Thoracic aorta (tissue), 2 donors: ENCODE measurements at places on chromosomes 7 and 10. TPM values are rescaled to one million over a fixed set of nuclear protein-coding genes. Genes with fewer than 3 reads are reported as not detected.

DNA sequence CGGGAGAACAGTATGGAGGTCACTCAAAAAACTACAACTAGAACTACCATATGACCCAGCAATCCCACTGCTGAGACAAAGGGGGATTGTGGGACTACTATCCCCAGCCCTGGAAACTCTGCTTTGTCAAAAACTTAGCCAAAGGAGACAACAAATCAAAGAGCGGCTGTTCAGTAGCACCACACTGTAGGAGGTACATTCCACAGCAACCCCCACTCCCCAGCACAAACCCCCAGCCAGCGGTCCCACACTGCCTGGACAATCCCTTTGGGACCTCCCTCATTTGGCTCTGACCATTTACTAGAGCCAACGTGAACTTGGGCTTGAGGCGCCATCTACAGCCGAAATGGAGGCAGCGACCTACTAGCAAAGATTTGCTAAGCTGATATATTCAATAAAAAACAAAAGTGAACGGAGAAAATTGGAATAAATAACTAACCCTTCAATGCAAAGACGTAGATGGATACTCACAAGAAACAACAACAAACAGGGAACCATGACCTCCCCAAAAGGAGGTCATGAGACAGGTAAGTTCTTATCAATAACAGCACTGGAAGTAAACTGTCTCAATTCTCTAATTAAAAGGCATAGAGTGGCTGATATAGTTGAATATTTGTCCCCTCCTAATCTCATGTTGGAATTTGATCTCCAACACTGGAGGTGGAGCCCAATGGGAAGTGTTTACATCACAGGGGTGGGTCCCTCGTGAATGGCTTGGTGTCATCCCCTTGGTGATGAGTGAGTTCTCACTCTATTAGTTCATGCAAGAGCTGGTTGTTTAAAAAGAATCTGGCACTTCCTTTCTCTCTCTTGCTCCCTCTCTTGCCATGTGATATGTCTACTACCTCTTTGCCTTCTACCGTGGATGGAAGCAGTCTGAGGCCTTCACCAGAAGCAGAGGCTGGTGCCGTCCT lies 119.0 kb upstream of the KCNMA1 start:
- H3K4me1 ChIP-seq: no peaks in the 10 kb centered on the region
- H3K4me3 ChIP-seq: no peak overlapping the region
- no peaks in the 10 kb centered on the region for H3K27me3 ChIP-seq

GRCh38 chr10:13686331-13686752 lies 99.6 kb downstream of the PRPF18 start:
- H3K27ac ChIP-seq: peak overlapping the region; percentile 64
- H3K4me3 ChIP-seq: no peak overlapping the region
- H3K36me3 ChIP-seq: no peaks in the 10 kb centered on the region
- H3K27me3 ChIP-seq: no peaks in the 10 kb centered on the region
- H3K4me1 ChIP-seq: peaks cover 30% of the 10 kb centered on the region
- no peak for DNase-seq

GRCh38 chr10:16297642-16298041 lies 139.2 kb upstream of the PTER start:
- no peaks in the 10 kb centered on the region for H3K36me3 ChIP-seq
- H3K27me3 ChIP-seq: no peaks in the 10 kb centered on the region
- no peak overlapping the region for H3K4me3 ChIP-seq
- no peak for DNase-seq
- no peaks in the 10 kb centered on the region for H3K4me1 ChIP-seq
- no peak overlapping the region for H3K27ac ChIP-seq

- H3K4me3 ChIP-seq: no peak overlapping the region
- H3K36me3 ChIP-seq: no peaks in the 10 kb centered on the region
- H3K27me3 ChIP-seq: no peaks in the 10 kb centered on the region
- H3K27ac ChIP-seq: peak overlapping the region; percentile 68
Observed at GRCh38 chr10:29141761-29142160, 147.1 kb upstream of the LYZL1 start.

GRCh38 chr10:84842593-84842992 lies 514.2 kb downstream of the CCSER2 start:
- no peak overlapping the region for H3K27ac ChIP-seq
- H3K4me1 ChIP-seq: no peaks in the 10 kb centered on the region
- no peak for DNase-seq
- H3K36me3 ChIP-seq: no peaks in the 10 kb centered on the region

DNA sequence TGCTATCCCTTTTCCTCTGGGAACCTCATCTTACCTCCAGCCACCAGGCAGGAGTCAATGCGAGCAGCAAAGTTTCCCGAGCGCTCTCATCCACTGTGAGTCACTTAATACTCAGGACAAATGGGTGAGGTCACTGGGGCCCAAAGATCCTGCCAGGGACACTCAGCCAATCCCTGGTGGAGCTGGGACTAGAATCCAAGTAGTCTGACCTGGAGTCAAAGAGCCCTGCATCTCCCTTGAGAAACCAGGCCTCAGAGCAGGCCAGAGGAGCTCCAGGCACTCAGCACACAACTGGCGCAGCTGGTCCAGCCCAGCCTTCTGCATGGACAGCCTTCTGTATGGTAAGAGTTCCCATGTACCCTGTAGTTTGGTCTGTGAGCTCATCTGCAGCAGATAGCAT lies 142.3 kb downstream of the MAPK8 start:
- H3K36me3 ChIP-seq: no peaks in the 10 kb centered on the region
- peaks cover 11% of the 10 kb centered on the region for H3K4me1 ChIP-seq
- no peak overlapping the region for H3K4me3 ChIP-seq
- DNase-seq: no peak
- H3K27ac ChIP-seq: no peak overlapping the region
- H3K27me3 ChIP-seq: no peaks in the 10 kb centered on the region

DNA sequence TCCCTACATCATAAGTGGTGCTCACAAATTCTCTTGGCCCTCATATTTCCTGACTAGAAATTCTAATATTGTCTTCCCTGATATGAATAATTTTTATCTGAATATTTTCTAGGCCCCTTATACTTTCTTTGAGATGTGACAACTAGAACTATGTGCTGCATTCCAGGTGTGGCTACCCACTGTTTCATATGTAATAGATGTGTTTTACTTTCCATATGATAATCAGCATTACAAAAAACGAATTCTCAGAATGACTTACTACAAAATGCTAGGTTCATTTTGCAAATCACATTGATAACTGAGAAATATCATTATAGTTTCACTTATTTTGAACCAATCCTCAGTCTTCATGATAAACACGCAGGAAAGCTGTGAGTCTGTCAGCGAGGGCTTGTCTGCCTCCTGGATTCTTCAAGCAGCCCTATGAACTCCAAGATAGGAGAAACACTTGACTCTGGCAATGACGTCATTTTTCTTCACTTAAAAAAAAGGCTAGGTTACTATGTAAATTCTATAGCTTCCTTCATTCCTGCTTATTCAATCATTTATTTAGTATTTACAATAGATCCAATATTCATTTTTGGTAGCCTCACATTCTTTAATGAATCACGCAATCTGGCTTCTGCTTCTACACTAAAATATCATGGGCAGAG lies 4.6 kb downstream of the WEE2 start:
- no peak overlapping the region for H3K4me3 ChIP-seq
- no peak overlapping the region for H3K27ac ChIP-seq
- DNase-seq: no peak

DNA sequence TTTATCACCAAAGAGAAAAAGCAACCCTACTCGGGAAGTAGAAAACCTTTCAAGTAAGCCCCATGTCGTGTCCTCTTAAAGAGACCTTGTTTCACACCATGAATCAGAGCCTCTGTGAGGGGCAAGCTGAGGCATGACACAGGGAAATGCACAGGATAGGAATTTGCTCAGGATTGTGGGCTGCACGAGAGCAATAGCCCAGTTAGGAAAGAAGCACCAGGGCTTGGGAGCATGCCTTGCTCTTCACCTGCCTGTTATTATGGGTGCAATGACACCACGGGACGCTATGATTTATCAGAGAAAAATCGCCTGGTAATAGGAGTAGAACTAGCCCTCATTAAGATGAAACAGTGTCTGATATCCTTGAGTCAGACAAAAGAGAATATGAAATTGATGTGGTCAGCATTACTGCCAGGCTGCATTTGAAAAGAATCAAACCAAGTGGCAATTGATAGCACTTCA lies 562.9 kb upstream of the NRP1 start:
- no peaks in the 10 kb centered on the region for H3K27me3 ChIP-seq
- no peaks in the 10 kb centered on the region for H3K36me3 ChIP-seq
- no peak overlapping the region for H3K27ac ChIP-seq
- peaks cover 16% of the 10 kb centered on the region for H3K4me1 ChIP-seq

DNA sequence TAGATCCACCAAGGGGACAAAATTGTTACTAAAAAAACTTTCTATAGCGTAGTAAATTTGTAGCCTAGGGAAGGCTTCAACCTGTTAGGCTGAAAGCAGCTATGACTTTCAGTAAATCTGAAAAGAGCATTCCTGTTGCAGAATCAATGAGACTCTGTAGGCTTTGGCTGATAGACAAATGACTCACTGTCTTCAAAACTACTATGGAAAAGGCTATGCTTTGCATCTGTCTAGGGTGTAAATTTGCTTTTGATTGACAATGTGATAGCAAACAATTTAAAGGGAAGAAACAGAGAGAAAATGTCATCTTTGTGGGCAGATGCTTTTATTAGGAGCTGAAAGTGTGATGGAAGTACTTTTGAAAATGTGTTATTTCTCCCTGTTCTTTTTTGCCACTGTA lies 60.6 kb downstream of the ARL5B start:
- no peaks in the 10 kb centered on the region for H3K4me1 ChIP-seq
- no peak overlapping the region for H3K27ac ChIP-seq
- no peaks in the 10 kb centered on the region for H3K36me3 ChIP-seq
- H3K27me3 ChIP-seq: no peaks in the 10 kb centered on the region
- no peak for DNase-seq
- H3K4me3 ChIP-seq: no peak overlapping the region

GRCh38 chr10:43218206-43218950 lies 48.5 kb downstream of the RASGEF1A start:
- no peak overlapping the region for H3K4me3 ChIP-seq
- H3K27me3 ChIP-seq: no peaks in the 10 kb centered on the region
- no peak overlapping the region for H3K27ac ChIP-seq
- H3K36me3 ChIP-seq: no peaks in the 10 kb centered on the region
- no peak for DNase-seq
- no peaks in the 10 kb centered on the region for H3K4me1 ChIP-seq

DNA sequence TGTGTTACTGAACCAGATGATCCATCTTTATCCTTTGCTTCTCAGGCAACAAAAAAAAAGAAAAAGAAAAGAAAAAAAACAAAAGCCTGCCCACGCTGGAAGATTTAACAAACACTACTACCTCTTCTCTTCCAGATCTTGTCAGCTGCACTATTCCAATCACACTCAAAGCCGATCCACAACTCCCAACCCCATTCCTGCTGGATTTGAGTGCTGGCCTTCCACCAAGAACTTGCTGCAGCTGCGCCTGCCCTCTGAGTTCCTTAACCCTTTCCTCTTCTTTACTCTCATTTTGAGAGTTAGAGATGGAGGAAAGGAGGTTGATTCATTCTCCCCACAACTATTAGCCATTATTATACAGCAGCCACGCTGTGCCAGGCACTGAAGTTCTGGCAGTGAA lies 16.0 kb upstream of the ITGA8 start:
- no peak for DNase-seq
- H3K4me1 ChIP-seq: peaks cover 45% of the 10 kb centered on the region
- H3K36me3 ChIP-seq: no peaks in the 10 kb centered on the region

DNA sequence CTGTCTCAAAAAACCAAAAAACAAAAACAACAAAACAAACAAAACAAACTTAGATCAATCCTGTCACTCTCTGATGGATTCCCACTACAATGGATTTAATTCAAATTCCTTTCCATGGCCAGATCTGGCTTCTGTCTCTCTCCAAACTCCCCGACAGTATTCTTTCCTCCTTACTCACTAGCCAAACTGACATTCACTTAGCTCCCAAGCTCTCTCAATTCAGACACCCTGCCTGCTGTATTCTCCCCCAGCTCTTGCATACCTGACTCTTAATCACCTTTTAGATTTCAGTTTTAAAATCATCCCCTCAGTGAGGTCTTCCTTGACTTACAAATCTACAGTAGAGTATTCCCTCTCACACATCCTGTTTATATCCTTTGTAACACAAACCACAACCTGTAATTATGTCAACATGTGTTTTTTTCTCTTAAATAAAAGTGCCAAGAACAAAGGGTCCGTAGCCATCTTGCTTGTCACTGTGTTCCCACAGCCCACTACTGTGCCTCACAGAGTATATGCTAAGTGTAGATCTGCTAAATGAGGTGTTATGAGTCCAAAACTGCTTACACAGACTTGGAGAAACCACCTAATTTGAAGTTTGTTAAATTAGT lies 14.4 kb downstream of the HERPUD2 start:
- H3K27me3 ChIP-seq: no peaks in the 10 kb centered on the region
- H3K4me3 ChIP-seq: no peak overlapping the region
- H3K4me1 ChIP-seq: peaks cover 14% of the 10 kb centered on the region
- no peak for DNase-seq
- no peak overlapping the region for H3K27ac ChIP-seq
- H3K36me3 ChIP-seq: no peaks in the 10 kb centered on the region

GRCh38 chr10:69913606-69914382 lies 112.1 kb downstream of the COL13A1 start:
- DNase-seq: no peak
- H3K27me3 ChIP-seq: no peaks in the 10 kb centered on the region
- no peaks in the 10 kb centered on the region for H3K36me3 ChIP-seq
- H3K27ac ChIP-seq: no peak overlapping the region

DNA sequence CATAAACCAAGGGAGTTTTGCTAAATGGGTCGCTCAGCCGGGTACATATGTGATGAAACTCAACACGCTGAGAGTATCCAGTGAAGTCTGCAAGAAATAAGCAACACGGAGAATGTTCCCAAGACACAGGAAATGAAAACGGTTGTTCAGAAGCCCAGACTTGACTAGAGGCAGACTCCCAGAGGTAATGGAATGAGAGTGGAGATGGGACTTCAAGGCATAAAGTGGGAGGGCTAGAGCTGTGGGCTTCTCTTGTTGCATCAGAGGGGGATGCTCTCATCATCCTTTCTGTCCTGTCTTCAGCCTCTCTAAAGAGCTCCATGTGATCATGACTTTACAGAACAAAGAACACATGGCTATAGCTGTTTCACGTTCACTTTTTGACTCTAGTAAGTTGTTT lies 88.3 kb downstream of the BAMBI start:
- H3K27ac ChIP-seq: no peak overlapping the region
- H3K36me3 ChIP-seq: no peaks in the 10 kb centered on the region
- H3K4me1 ChIP-seq: no peaks in the 10 kb centered on the region
- H3K4me3 ChIP-seq: no peak overlapping the region
- no peaks in the 10 kb centered on the region for H3K27me3 ChIP-seq

- H3K27ac ChIP-seq: no peak overlapping the region
- peaks cover 6% of the 10 kb centered on the region for H3K36me3 ChIP-seq
- no peak overlapping the region for H3K4me3 ChIP-seq
- DNase-seq: no peak
- no peaks in the 10 kb centered on the region for H3K27me3 ChIP-seq
Observed at GRCh38 chr7:73530800-73531199, 8.7 kb upstream of the BAZ1B start.

Gene SMKR1
- total RNA-seq: not detected

Gene GPR15LG
- not detected for total RNA-seq

Gene LMOD2
- total RNA-seq: not detected

Gene MACC1
- 0.14 TPM for total RNA-seq

Gene PARP12
- 53.1 TPM for total RNA-seq

Gene CDK1
- 2.0 TPM for total RNA-seq

Gene NYAP1
- 0.95 TPM for total RNA-seq

Gene PIK3CG
- 8.5 TPM for total RNA-seq
